ENCODE measurements at places on chromosomes 2 and 18.

- no peak for DNase-seq
These were observed 1.8 kb upstream of the RNF144A start for GRCh38 chr2:6915399-6915798.

DNA sequence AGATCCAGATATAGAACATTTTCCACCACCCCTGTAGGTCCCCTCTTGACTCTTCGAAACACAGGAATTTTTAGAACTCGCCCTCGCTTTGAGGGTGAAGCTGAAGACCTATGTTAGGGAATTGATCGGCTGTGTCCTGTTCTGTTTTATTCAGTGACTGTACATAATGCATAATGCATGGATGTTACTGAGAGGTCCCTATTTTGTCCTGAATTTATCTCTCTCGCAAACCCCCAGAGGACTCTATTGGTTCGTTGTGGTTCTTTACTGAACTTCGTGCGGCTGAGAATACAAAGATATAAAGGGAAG lies 431 bp upstream of the EIF5B start:
- no peak for DNase-seq

- DNase-seq, result no peak
These were observed 17.3 kb downstream of the RAB12 start for GRCh38 chr18:8626414-8627106.

DNA sequence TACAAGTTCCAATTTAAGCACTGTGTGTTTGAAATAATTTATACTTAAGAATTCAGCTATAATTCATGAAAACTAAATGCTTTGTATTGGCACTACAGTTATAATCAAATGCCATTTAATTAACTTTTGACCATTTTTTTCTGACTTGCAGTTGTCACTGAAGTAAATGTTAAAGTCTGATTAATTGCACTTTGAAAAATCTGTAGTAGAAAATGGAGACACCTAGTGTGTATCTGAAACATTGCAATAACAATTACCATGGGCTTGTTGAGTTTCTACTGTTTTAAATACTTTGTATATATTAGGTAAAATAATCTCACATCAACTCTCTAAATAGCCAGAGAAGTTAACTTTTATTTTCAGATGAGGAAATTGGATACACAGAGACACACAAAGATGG lies 458.6 kb upstream of the FSIP2 start:
- no peak for DNase-seq

GRCh38 chr18:35778850-35779627 lies 193.4 kb upstream of the RMP24 start:
- no peak for DNase-seq

GRCh38 chr2:167489325-167489724 lies 601.0 kb downstream of the XIRP2 start:
- no peak for DNase-seq

DNA sequence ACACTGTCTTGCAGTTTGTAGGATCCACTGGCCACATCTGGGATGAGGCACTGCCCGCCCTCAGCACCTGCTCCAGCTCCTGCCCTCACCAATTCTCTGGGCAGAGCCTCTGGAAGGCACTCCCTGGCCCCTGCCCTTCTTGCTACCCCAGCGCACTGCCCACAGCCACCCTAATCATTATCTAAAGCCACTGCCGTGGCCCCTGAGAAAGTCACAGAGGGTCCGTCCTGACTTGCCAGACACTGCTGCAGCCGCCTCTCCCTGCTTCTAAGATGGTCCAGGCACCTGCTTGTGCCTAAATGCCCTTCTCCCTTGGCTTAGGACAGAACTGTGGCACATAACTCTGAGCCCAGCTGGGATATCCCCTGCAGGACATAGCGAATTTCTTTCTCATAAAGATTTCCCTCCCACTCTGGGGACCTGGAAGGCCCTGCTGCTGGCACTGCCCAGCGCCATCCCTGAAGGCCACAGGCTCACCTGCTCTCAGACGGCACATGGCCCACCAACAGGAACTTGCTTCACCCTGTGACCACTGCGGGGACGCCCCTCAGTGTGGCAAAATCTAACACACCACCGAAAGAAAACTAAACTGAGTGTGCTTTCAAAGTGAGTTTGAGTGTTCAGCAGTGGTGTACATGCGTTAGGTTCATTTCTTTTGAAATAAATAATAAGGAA lies 244.9 kb downstream of the HDAC4 start:
- no peak for DNase-seq

- DNase-seq, result no peak
These were observed 804.7 kb upstream of the PIK3C3 start for GRCh38 chr18:41150316-41150715.

- no peak for DNase-seq
These were observed 1.2 kb downstream of the SLC39A6 start for GRCh38 chr18:36127836-36128529.

Measured in stimulated activated CD4-positive, alpha-beta T cell treated with anti-CD3 and anti-CD28 coated beads, TNF-alpha, amount 100 ng/mL, for 24 hours (primary cell).